ENCODE measurements at places on chromosomes 3 and 15. TPM values are rescaled to one million over a fixed set of nuclear protein-coding genes. Genes with fewer than 3 reads are reported as not detected.
A peak's percentile ranks its signal among the peaks of the same experiment; 100 is the strongest.

CIDEC gene
- total RNA-seq: 0.71 TPM

DNA sequence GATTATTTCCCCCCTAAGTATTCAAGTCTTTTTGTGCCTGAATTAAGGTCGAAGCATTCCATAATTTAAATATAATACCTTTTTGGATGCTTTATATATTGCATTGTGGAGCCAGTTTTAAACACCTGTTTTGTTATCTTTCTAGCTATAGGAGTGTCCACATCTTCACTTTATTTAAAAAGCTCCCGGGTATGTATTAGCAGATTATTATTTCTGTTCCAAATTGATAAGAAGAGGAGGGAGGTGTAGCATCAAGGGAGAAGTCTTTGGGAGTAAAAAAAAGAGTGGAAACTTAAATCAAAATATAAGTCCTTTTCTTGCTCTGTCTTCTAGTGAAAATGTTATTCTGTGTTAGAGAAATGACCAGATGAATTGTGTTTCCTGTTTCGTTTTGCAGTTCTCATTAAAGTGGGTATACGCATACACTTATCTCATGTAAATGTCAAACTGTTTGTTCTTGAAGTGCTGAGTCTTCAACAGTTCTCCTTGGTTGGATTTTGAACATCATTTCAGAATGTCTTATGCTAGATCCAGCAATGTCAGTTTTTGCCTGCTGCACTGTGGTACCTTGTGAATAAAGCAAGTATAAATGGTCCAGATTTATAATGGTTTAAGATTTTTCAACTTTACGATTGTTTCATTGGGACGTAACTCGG, 105.8 kb downstream of the FNDC3B start:
- H3K4me1 ChIP-seq: peaks cover 69% of the 10 kb centered on the region
- no peak for DNase-seq
- peak overlapping the region; percentile 86 for H3K27ac ChIP-seq
- H3K27me3 ChIP-seq: no peaks in the 10 kb centered on the region

DNA sequence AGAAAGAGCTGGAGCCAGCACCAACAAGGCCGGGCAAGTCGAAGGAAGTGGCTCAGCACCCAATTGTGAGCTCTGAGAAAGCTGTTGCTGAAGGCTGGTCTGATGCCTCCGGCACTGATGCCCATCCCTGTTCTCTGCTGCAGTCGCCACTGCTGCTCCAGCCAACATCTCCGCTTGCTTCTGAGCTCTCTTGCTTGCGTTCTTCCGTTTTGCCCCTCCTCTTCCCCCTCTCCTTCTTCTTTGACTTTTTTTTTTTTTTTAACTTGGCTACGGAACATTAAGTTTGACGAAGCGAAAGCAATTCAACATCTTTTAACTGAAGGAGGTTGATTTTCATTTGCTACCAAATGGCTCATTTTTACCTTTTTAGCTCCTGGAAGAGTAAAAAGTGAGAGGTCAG, 442.9 kb downstream of the MCTP2 start:
- H3K36me3 ChIP-seq: no peaks in the 10 kb centered on the region
- no peak overlapping the region for H3K4me3 ChIP-seq
- no peaks in the 10 kb centered on the region for H3K27me3 ChIP-seq
- DNase-seq: no peak
- no peaks in the 10 kb centered on the region for H3K4me1 ChIP-seq

THRB gene
- 15.5 TPM for total RNA-seq

PRTG gene
- total RNA-seq: 12.0 TPM

DNA sequence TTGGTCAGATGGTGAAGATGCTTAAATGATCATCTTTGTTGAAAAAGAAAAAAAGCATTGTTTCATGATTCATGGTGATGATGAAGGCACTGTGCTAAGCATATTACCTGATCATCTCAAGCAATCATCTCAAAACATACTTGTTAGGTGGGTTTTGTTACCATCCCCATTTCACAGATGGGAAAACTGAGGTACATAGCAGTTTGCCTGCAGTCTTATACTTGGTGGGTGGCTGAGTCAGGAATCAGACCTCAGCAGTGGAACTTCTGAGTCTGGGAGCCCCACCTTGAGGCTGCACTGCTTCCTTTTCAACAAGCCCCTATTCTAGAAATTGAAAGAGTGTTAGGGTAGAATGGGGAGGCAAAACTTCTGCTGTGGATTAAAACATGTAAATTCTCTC, 341.1 kb downstream of the THSD4 start:
- no peaks in the 10 kb centered on the region for H3K27me3 ChIP-seq
- no peak for DNase-seq
- H3K4me1 ChIP-seq: peaks cover 10% of the 10 kb centered on the region
- H3K27ac ChIP-seq: no peak overlapping the region

- H3K36me3 ChIP-seq: no peaks in the 10 kb centered on the region
- no peaks in the 10 kb centered on the region for H3K4me1 ChIP-seq
- DNase-seq: peak; percentile 78
Measured at GRCh38 chr15:53197426-53197839, 407.3 kb upstream of the ONECUT1 start.

GRCh38 chr15:88401251-88401995, 65.8 kb downstream of the MRPL46 start:
- H3K4me3 ChIP-seq: no peak overlapping the region
- no peaks in the 10 kb centered on the region for H3K36me3 ChIP-seq
- peaks cover 64% of the 10 kb centered on the region for H3K27me3 ChIP-seq
- no peak for DNase-seq
- no peaks in the 10 kb centered on the region for H3K4me1 ChIP-seq

- no peaks in the 10 kb centered on the region for H3K36me3 ChIP-seq
- no peak overlapping the region for H3K4me3 ChIP-seq
- peaks cover 63% of the 10 kb centered on the region for H3K27me3 ChIP-seq
- H3K4me1 ChIP-seq: no peaks in the 10 kb centered on the region
Measured at GRCh38 chr3:134978658-134979057, 183.6 kb downstream of the EPHB1 start.

DNA sequence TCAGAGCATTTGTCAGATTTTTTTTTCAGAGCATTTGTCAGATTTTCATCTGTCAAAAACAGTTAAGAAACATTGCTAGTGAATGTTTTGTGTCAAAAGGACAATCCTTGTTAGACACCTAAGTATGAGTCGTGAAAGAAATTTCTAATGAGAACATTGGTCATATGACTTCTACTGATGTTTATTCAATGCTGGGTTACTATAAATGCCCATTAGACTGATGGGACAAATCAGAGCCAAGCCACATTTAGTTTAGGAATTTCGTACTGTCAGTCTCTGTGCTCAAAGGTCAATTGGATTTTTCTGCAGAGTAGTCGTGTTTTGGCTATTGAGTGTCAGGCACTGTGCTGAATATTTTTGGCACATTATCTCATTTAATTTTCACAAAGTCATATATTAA, 31.6 kb downstream of the TSC22D2 start:
- DNase-seq: no peak
- H3K27ac ChIP-seq: no peak overlapping the region
- H3K4me1 ChIP-seq: peaks cover 46% of the 10 kb centered on the region
- no peak overlapping the region for H3K4me3 ChIP-seq
- H3K36me3 ChIP-seq: peaks cover 12% of the 10 kb centered on the region
- H3K27me3 ChIP-seq: no peaks in the 10 kb centered on the region

DNA sequence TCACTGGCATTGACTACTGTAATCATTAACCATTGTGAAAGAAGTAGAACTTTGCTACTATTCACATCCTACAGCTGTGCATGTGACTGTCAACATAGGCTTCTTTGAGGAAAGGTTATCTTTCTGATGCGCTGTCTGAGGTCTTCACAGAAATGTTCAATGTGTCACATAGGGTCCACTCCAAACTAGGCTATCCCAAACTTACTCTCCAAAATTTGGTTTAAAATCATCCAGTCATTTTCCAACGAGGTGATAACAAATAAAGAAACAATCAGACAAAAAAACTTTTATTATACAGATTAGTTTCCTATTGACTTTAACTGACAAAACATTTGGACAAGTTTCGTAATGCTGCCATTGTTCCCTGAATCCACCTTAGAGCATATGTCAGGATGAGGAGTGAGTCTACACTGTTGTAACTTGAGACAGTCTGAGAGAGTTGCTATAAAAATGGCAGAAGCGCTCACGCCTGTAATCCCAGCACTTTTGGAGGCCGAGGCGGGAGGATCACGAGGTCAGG, 511.6 kb downstream of the PLOD2 start:
- DNase-seq: no peak
- no peaks in the 10 kb centered on the region for H3K36me3 ChIP-seq
- H3K27ac ChIP-seq: no peak overlapping the region
- no peak overlapping the region for H3K4me3 ChIP-seq
- H3K27me3 ChIP-seq: no peaks in the 10 kb centered on the region

DNA sequence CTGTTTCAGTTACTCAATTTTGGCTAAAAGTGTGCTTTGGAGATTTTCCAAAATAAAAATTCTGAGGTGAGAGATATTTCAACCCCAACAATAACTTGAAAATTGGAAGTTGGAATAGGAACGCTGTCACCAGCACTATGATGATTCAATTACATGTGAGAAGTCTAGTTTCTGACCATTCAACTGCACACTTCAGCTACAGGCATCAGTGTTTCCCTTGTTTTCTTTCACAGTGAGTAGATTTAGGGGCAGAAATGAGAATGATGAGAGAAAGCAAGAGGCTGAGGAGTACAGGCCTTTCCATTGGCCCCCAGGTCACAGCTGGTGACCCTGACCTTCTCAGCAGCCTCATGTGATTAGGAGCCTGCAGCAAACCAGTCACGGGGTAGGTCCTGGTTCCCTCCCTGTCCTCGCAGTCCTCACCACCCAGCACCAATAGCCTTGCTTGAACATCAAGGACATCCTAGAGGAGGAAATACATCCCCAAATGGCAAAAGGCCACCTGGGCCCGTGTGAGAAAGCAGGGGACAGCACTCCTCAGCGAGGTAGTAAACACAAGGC, 10.0 kb upstream of the FILIP1L start:
- no peaks in the 10 kb centered on the region for H3K27me3 ChIP-seq
- DNase-seq: no peak
- H3K36me3 ChIP-seq: no peaks in the 10 kb centered on the region
- H3K27ac ChIP-seq: no peak overlapping the region
- H3K4me3 ChIP-seq: no peak overlapping the region

CKMT1B gene
- total RNA-seq: 5.4 TPM

CERS3 gene
- total RNA-seq: 0.42 TPM

DNA sequence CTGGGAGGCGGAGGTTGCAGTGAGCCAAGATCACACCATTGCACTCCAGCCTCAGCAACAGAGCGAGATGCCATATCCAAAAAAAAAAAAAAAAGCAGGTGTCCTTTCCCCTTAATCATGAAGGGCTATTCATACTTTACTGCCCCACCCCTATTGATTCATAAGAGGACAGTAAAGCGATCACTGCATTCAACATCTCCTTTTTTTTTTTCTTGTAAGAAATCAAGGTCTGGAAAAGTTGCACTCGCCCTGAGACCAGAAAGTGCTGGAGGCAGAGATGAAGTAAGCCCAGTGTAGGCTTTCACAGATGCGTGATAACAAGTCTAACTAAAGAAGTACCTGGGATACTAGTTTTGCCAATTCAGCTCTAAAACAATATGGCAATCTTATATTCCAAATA, 24.2 kb downstream of the B3GNT5 start:
- H3K36me3 ChIP-seq: peaks cover 9% of the 10 kb centered on the region
- peak overlapping the region; percentile 42 for H3K27ac ChIP-seq
- H3K27me3 ChIP-seq: no peaks in the 10 kb centered on the region
- no peak overlapping the region for H3K4me3 ChIP-seq
- H3K4me1 ChIP-seq: peaks cover 45% of the 10 kb centered on the region
- no peak for DNase-seq

DNA sequence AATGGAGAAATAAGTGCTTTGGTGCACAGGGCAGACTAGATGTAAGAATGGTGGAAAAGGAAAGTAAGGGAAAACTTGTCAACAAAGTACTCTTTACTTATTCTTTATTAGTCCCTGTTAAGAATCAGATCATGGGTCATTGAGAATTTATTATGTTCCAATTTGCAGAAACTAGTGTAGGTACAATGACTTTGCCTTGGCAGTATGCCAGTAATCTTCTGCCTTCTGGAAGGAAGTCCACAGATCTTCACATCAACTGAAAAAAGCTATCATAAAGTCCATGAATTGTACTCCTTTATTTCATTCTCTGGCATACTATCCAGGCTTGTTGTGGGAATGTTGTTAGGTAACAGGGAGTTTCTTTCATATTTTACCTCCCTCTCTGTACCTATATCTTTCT, 88.2 kb upstream of the FLNB start:
- H3K27me3 ChIP-seq: no peaks in the 10 kb centered on the region
- no peaks in the 10 kb centered on the region for H3K4me1 ChIP-seq
- no peak for DNase-seq
- no peak overlapping the region for H3K4me3 ChIP-seq
- H3K36me3 ChIP-seq: peaks cover 45% of the 10 kb centered on the region
- H3K27ac ChIP-seq: no peak overlapping the region

- no peaks in the 10 kb centered on the region for H3K36me3 ChIP-seq
- H3K4me3 ChIP-seq: no peak overlapping the region
- DNase-seq: no peak
- no peak overlapping the region for H3K27ac ChIP-seq
- no peaks in the 10 kb centered on the region for H3K27me3 ChIP-seq
Measured at GRCh38 chr3:152073267-152073666, 195.5 kb upstream of the MBNL1 start.

PFN2 gene
- total RNA-seq: 225 TPM

Data from Calu3 (cell line).